SJSA1 (cell line): ENCODE measurements at places on chromosomes 13 and 19.

DNA sequence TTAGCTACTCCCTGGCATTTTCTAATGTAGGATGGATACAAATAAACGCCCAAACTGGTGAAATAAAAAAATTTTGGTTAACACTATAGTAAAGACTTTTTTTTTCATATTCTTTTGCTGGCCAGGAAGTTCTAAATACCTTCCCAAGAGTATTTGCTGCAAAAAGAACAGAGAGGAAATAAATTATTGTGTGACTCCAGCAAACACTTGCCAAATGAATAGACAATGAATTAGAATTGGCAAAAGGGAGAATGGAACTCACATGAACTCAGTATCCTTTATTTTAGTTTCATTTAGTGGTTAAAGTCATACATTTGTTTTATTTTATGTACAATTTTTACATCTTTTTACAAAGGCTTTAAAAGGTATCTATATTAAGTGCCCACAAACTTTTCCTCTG is 58.1 kb downstream of the LACC1 start:
- no peak for DNase-seq

DNA sequence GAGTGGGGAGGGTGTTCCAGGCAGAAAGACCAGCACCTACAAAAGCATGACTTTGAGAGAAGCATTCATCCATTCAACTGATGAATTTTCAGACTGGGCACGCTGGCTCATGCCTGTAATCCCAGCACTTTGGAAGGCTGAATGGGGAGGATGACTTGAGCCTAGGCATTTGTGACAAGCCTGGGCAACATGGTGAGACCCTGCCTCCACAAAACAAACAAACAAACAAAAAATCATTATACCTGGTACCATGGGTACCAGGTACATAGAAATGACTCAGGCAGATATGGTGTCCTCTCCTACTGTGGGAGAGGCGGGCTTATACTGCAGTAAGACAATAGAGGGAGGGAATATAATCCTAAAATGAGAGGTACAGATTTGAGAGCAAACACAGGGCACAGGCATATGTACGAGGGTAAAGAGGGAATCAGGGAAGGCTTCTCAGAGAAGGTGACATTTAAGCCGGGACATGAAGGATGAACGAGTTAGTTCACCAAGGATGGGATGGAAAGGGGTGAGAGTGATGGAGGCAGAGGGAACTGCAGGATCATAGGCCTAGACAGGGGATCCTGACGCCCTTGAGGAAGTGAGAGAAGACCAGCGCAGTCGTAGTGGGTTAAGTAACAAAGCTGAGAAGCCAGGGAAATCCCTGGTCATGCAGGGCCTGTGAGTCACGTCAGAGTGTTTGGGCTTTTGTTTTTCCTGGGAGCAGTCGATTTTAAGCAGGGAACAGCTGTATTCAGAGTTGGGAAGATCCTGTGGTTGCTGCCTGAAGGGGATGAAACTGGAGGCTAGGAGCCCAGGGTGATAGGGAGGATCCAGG is 2.9 kb downstream of the CYP2S1 start:
- DNase-seq: no peak

DNA sequence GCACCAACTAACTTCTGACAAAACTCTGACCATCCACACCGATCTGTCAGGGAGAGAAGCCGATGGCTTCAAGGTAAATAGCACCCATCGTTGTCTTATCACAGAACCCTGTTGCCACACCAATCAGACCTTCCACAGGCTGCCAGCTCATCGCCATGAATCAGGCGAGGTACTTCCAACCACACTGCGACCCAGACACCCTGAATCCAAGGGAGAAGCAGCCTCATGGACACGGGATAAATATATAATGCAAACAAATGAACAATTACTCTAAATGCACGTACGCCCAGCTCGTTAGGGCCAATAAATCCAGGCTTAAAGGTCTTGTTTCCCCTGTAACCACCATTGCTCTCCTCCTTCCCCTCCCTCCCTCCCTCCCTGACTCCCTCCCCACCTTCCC is 20.8 kb downstream of the RANBP3 start:
- DNase-seq: no peak

GRCh38 chr13:43339805-43340550 is 316.6 kb downstream of the DNAJC15 start:
- no peak for DNase-seq

- no peak for DNase-seq
Measured at GRCh38 chr19:57075801-57076492, 43.8 kb upstream of the USP29 start.

DNA sequence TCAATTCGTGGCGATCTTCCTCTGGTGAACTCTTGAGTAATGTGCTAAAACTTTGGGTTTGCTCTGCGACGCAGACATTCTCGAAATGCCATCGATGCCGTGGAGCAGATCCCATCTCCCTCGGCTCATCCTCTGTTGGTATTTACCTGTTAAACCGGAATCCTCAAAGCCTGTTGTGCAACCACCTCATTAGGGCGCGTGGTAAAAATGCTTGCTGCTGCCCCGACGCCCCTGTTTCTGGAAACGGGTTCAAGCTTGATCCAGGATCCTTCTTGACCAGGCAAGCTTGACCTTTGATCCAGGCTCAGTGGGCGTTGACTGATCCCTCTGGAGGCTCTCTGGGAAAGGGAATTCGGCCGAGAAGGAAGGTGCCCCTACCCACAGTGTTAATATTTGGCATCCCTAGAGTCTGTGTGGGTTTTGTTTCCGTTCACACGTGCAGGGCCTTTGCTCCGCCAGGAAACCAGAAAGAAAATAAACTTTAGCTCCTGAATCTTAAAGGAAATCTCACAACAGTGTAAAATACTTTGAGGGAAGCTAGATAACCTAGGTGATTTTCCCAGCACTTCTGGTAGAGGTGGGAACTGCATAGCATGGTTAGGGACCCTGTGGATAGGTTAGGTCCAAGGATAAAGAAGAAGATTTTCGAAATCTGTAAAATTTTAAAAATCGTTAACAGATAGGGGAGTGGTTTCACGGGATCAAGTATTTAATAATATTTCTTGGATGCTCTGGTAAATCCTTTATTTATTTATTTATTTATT is 1.1 kb downstream of the LSM14A start:
- no peak for DNase-seq

DNA sequence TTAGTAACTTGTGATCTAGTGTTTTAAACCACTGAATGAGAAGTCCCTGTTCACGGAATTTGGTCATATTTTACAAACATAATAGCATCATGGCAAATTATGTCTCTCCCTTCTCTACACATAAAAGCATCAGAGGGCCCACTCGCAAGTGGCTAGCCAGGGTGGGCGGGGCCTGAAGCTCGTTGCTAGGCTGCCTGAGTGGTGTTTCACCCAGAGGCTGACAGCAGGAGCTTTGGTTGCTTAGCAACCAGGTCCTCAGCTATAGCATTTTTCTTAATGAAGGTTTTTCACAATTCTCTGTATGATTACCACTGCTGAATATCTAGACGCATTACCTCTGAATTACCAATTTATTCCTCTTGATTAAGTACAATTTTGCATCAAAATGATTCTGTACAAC is 126.5 kb downstream of the NALCN start:
- no peak for DNase-seq

DNA sequence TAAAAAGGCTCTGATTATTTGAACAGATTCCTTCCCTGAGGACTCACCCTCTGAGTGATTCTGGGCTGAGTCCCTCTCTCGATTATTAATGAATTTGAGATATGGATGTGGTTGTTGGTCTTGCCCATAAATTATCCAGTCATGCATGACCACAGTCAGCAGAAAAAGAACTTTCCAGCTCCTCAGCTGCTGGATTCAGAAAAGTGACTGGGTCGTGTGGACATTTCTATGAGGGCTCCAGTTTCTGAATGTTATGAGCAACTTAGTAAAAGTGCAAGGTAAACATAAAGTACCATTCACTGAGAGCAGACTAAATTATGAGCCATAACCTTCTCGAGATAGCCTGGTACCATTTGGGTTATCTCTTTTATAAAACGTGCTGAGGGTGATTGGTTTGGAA is 100.1 kb upstream of the CLDN10 start:
- no peak for DNase-seq

GRCh38 chr13:99342723-99343315 is 35.6 kb upstream of the GPR183 start:
- no peak for DNase-seq

DNA sequence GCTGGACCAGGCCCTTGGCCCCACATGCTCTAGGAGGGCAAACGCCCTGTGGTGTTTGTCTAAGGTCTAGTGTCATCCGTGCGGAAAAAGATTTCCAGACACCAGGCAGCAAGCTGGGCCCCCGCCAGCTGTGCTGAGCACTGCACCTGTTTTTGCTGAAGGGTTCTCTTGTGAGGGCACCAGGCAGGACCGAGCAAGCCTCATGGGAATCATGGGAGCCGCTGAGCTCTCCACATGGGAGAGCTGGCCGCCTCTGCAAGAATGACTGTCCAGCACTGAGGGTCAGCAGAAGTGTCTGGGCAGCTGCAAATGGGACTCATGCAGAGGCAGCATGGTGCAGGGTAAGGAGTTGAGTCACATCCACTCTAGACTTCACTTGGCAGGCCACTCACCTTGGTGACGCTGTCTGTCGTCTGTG is 12.0 kb downstream of the B3GNT8 start:
- DNase-seq: no peak

DNA sequence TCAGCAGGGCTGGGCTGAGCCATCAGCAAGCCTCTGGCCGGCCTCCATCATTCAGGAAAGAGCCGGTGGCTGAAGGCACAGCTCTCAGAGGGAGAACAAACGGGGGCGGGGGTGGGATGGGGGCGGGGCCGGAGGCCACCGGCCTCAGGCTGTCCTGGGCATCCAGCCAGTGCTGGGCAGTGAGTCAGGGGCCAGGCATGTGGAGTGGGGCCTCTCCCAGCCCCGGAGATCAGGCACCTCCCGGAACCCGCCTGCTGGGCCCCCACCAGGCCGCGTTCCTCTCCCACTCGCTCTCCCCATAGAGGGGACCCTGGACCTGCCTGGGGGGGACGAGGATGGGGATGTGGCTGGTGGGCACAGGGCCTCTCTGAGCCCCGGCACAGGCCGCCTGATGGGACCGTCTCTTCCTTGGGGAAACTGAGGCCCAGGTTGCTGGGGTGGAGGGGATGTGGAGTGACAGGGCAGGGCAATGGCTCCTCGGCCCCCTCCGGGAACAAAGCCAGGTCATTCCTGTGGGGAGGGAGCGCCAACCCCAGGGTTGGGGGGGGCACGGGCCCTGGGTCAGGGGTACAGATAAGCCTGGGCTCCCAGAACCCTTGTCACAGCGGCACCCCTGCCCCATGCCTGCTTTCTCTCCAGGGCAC is 12.9 kb downstream of the SPC24 start:
- DNase-seq: peak; percentile 98

GRCh38 chr13:32537580-32538142 is 934 bp downstream of the N4BP2L2 start:
- peak; percentile 48 for DNase-seq

DNA sequence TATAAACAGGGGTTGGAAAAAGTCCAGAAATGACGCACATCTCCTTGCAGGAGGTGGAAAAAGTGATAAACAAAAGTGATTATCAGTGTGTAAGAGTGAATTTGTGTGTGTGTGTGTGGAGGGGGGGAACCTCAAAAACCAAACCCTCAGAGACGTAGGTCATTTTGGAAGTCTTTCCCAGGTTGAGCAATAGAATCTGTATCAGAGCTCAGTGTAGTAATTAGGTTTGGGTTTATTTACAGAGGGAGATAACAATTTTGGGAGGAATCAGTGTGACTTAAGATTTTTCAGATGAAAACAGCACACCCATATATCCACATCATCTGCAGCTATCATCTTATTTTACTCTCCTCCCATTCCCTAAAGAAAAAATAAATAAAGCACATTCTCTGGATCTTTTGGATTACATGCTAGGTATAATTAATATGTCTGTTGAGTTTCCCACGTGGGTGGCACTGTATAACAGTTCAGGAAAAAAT is 406.4 kb downstream of the FGF9 start:
- DNase-seq: peak; percentile 66

GRCh38 chr19:46766569-46767317 is 20.5 kb upstream of the STRN4 start:
- DNase-seq: peak; percentile 42

GRCh38 chr19:19460761-19461265 is 54.5 kb downstream of the TSSK6 start:
- no peak for DNase-seq

DNA sequence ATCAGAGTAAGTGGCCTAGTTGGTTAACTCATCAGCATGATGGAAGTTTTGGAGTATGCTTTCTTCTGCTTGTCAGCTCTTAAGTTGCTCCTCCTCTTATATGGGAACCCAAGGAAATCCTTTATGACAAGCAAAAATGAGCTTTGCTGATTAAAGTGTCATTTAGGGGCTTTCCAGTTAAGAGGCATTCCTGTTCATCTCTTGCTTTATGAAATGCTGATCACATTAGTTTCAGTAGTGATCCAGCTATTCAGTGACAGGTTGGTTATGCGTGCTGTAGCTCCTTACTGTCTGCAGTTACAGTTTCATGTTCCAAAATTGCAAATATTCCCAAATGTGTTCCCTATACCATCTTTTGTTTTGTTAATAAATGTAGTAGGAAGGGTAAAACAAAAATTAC is 146.6 kb downstream of the CDK8 start:
- DNase-seq: no peak

DNA sequence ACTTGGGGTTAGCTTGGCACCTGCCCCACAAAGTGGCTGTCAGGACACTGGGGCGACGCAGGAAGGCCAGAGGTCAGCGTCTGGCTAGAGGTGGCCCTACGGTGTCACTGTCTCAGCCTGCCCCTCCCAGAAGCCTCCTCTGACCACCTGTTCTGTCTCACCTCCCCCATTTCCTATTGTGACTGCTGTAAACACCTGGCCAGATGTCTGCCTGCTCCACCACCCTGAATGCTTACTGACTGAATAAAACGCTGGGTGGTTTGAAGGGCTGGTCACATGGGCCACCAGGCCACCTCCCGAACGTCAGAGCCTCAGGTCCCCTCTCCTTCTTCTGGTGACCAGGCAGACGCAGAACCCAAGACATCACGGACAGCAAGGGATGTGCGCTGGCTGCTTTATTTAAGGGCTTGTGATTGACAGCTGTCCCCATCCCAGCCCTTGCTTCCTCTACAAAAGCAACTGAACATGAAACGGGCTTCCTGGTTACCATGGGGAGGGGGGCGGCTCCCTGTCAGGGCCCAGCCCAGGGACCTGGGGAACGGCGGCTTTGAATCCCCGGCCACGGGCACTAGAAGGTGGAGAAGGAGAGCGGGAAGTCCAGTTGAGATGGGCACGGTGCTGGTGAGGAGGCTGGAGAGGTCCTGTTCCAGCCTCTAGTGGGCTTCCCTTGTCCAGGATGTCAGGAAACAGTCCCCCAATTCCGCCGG is 6.2 kb downstream of the ELOF1 start:
- DNase-seq: no peak

DNA sequence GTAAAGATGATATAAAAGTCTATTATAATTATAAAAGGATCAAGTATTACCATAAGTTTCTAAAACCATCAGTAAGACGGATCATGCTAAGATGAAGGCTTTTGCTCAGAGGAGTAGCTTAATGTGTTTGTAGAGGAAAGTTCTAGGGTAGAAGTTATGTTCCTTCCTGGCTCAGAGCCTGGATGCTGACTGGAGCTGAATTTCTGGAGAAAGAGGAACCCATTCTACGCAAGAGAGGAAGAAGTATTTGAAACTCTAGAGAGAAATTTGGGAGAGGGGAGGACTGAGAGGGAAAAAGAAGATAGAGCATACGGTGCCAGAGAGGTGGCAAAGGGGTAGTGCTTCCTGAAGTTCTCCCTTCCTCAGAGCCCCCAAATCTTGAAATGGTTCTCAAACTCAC is 51.4 kb upstream of the SGCG start:
- no peak for DNase-seq
